ENCODE measurements at places on chromosomes 2 and 18.

DNA sequence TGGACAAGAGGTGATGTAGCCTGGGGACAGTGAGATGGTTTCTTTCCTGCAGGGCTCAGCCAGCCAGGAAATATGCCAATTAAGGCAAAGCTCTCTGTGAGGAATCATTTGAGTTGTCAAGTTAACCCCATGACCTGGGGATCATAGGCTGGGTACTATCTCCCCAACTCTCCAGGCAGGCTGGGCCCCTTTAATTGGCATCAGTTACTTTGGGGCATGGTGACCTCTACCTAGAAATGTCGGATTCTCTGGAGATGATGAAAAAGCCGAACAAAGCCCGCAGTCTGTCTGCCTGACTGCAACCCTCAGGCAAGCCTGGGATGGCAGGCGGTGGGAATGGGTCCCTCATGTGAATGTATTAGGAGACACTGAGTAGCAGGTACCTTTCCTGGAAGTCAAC is 193.5 kb upstream of the SMAD2 start:
- no peak for DNase-seq

DNA sequence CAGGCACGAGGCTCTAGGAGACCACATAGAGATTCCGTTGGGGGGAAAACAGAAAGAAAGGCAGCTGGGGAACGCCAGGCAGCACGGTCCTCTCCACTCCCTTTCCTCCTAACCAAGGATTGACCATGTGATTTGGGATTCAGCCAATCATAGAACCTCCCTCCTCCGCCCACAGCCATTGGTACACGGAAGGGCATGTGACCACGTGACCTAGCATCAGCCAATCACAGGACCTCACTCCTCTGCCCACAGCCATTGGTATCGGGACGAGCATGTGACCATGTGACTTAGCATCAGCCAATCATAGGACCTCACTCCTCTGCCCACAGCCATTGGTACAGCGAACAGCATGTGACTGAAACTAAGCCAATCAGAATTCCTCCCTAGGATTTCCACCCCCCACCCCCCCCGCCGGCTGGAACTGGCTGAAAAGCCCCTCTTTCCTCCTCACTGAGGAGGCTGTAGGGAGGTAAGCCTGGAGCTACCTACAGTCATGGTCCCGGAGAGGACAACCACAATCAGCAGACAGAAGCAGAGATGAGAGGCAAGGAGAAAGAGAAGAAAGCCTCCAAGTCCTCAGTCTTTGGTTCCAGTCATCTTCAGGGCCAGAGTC is 7.6 kb downstream of the SERPINE2 start:
- no peak for DNase-seq

GRCh38 chr2:146576339-146577111 is 1268.3 kb upstream of the ACVR2A start:
- DNase-seq, result no peak

DNA sequence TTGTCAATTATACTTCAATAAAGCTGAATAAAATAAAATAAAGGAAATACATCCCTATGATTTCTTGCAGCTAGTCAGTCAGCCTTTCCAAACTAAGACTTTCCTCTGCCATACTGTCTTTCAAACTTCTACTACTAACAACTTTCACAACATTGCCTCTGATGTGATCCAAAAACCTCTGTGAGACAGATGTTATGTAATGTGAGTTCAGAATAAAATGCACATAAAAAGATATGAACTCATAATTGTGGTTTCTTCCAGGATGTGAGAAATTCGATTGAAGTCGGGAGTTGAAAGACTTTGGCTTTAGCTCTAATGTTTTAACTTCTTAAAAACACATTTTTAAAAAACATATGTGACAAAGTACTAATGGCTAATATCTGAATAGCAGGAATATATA is 98.7 kb downstream of the PIGN start:
- DNase-seq, result no peak

DNA sequence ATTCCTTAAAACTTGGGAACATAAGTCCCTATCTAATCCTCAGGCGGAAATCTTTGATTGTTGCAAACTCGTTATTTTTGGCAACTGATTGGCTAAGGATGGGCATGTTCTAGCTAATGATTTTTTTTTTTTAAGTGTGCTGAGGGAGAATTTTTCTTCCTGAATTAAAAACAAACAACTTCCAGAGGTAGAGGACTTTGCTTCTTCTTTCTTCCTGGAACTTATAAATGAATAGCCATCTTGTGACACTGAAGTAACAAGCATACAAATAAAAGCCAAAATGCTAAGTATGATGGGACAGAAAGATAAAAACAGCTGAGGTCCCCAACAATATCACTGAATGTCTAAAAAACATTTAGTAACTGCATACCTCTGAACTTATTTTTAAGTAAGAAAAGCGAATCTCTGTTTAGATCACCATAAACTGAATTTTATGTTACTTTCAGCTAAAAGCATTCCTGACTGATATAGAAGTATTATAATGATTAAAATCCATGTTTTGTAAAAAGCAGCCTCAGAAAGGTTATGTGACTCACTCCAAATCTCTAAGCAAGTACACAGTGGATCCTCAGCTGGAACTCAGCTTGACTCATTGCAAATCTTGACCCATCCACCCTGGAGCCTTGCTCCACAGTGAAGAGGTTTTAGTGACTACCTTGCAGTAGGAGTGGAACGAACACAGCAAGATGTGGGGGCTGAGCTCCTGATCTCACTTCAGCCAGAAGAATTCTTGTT is 344.4 kb downstream of the CLIP4 start:
- no peak for DNase-seq

DNA sequence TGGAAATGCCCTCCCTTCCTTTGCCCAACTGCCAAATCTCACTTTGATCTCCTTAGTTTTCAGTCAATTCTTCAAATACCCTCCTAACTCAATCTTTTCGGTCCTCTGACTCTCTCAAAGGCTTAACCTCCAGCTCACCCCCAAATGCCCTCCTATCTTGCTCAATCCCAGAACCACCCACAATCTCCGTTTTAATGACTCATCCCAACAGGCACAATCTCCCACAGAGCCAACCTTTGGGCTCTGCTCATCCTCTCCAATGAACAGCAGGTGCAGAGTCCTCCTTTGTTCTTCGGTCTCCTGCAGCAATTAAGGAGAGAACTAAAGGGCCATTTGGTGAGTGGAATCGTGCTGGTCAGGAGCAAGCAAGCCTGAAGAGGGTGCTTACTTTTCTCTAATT is 366.1 kb upstream of the CRIM1 start:
- DNase-seq, result no peak

GRCh38 chr2:237892984-237893595 is 33.7 kb downstream of the RAMP1 start:
- DNase-seq, result no peak

GRCh38 chr18:48821251-48821590 is 129.5 kb downstream of the SMAD7 start:
- DNase-seq, result no peak

- no peak for DNase-seq
These were observed 9.8 kb upstream of the RAB11FIP5 start for GRCh38 chr2:73122536-73122935.

DNA sequence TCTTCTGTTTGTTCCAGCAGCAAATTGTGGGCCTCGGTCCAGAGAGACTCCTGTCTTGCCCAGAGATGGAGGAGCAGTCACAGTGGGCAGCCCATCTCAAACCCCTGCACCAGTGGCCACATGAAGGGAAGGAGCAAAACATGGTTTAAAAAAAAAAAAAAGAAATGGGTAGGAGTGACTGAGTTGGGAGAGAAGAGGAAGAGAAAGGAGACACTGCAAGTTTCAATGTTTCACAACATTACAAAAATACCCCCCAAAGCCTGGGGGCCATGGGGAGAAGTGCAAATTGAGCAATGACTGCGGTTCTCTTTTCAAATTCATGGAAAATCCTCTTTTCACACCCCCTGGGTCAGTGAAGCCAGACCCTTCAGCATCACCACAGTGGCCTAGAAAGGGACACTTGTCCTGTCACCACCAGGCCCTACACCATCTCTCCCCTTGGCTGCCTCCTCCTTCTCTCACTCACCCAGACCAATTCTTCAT is 117.1 kb downstream of the ZFP36L2 start:
- DNase-seq, result no peak

DNA sequence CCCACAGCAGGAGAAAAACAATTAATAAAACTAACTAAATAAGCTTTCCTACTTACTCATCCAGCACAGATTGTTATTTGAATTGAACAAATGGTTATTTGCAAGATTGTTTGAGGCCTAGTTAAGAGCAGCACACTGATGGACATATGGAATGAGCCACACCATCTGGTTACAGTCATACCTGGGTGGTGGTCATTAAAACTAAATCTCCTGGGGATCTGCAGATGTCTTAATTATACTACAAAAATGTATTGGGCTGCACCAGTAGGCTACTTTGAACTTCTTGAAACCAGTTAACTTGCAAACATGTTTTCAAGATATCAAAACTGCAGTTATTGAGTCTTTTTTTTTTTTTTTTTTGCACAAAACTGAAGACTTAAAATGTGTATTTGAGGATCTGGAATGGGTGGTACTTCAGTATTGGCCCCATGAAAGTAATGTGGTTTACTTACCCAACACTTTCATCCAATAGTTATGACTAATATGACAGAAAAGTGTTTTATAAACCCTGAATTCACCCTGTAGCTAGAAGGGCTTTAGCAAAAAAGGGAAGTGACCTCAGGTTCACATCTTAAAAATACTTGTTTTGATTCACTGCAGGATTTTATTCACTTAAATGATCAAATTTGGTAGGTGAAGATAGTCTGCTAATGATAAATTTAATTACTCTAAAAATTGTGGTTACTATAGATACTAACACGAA is 10.8 kb downstream of the AGFG1 start:
- DNase-seq, result no peak

DNA sequence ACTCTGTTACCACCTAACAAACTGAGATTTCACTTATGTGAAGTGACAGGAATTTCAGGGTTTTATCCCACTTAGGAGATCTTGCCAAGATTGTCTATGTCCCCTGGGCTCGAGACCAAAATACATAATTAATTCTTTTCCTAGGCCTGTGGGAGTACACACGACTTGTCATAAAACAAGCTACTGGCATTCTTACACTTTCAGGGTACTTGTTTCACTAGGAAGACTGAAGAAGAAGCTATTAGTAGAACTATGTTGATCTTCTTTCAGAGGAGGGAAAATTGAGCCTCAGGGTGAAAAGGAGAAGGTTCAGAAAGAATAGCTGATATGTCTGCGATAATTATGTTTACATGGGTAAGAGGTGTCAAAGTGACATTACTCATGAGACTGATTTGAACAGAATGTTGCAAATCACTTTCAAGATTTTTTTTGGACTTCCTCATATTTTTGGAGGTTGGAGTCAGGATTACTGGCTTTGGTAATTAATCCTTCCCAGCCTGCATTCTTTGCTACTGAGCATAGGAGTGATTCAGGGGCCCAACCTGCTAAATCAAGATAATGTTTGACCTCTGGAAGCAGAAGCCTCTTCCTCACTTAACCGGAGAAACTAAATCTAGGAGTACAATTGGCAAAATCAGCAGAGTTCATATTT is 240.0 kb upstream of the NT5C1B start:
- DNase-seq, result no peak

- DNase-seq, result no peak
These were observed 444.9 kb downstream of the ARHGAP15 start for GRCh38 chr2:143574069-143574468.

- no peak for DNase-seq
These were observed 14.4 kb upstream of the STON1 start for GRCh38 chr2:48515513-48515985.

- DNase-seq, result no peak
These were observed 12.6 kb downstream of the RELCH start for GRCh38 chr18:62199629-62200028.

DNA sequence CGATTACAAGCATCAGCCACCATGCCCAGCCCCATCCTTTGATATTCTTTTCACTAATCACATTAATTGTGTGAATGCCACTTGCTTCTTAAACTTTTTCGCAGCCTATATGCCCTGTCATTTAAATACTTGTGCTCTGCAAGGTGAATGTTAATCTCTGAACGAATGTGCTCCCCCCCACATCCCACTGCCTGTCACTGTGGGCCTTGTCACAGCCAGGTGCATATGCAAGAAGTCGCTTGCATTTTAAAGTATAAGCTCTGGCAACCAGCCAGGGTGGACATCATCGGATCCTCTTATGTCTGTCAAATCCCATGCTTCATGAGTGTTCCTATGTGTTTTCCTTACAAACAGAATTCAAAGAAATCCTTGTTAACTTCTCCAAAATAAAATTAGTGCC is 304.4 kb downstream of the GALR1 start:
- DNase-seq, result no peak

DNA sequence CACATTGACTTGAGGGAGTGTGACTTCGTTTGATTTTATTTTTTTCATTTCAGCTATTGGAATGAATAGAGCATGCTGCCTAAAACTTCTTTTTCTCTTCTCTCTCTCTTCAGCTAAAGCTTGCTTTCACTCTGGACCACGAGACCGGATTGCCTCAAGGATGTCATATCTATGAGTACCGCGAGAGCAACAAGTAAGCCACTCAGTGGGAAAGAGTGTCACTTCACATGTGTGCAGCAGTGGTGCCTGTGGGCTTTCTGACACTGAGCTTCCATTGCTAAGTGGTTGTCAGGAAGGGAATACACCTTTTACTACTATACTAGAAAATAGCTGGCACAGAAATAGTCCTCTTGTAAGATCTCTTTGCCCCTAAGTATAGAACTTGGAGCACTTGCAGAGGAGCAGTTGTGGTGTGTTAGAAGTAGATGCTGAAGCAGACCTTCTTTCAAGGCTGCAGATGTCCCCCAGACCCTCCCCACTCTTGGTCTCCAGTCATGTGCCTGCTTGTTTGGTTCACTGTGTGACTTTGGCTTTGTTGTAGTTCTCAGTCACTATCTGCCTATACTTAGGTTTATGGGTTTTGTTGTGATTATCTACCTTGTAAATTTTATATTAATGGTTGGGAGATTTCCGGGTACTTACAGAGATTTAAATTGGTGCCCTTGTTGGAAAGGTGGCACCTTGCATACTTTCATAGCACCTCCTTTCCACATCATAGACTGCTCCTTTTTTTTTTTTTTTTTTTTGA is 78.5 kb upstream of the ALPP start:
- no peak for DNase-seq

- DNase-seq, result no peak
These were observed 125.1 kb downstream of the COPS8 start for GRCh38 chr2:237210763-237211162.

DNA sequence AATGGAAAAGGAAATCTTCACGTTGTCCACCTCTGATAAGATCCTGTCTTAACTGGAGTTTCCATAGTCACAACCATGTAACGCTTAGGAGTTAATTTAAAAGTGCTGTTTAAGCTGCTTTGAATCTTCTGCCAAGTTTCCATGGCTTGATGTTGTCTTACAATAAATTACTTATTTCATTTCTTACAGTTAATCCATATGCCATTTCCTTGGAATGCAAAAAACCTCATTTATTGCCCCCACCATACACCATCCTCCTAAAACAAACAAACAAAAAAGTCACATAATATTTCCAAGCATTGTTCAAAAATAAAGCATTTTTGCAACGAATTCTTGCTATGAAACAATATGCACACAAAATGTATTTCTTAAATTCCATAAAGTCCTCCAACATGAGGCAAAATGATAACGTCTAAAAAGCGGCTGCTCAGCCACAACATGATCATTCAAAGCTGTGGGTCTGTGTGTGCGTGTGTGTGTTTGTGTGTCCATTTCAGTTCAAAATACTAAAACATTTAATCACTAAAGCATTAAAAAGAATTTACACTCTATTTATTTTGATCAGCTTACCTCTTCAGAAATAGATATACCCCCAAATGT is 46.8 kb upstream of the PXDN start:
- DNase-seq, result no peak

GRCh38 chr2:73253901-73254300 is 19.8 kb downstream of the CCT7 start:
- no peak for DNase-seq

Measured in mucosa of descending colon (tissue), 3 donors.